Omental fat pad (tissue), 4 donors: ENCODE measurements at places on chromosomes 2 and 18. TPM values are rescaled to one million over a fixed set of nuclear protein-coding genes. Genes with fewer than 3 reads are reported as not detected.

Gene RAB6D
- total RNA-seq: not detected

Gene ITPRIPL1
- 7.6 TPM for total RNA-seq

DNA sequence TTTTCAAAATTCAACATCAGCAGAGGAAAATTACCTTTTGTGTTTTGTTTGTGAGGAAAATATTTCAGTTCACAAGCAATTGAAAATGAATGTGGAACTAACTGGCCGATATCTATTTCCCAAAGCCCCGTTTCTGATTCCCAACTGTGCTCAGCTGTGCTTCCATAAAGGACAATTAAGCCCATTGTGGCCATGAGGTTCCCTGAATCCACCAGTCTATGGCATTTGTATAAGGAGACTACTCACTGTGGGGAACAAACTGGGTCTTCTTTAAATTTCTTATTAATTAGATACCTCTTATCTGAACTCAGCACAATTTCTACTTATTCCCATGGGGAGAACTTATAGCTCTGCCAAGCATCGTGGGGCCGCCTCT lies 31.4 kb upstream of the AGAP1 start:
- no peak for DNase-seq

Gene PLEKHM3
- 25.8 TPM for total RNA-seq

- DNase-seq: no peak
Measured at GRCh38 chr2:207224381-207224780, 58.6 kb upstream of the KLF7 start.

- DNase-seq: no peak
Measured at GRCh38 chr18:52312346-52312745, 27.7 kb upstream of the DCC start.

GRCh38 chr2:156673981-156674380 lies 237.8 kb downstream of the GPD2 start:
- DNase-seq: no peak
